ENCODE measurements at places on chromosomes 6 and 20. TPM values are rescaled to one million over a fixed set of nuclear protein-coding genes. Genes with fewer than 3 reads are reported as not detected.

DNA sequence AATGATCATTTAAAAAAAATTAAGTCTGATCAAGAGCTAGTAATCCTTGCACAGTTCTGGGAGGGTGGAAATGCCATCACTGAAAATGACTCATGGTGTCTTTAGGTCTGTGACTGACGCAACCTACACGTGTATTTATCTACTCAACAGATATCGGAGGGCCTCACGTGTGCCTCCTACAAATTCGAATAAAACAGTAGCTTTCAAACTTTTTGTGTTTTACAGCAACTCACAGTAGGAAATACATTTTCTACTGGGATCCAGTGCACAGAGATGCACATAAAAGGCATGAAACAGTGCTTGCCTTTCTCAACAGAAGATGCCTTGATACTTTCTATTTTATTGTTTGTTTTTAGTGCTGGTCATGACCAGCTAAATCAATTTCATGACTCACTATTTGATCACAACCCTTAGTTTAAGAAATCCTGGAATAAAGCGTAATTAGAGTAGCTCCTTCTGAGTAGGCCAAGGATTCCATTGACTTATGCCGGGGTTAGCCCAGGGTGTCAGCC is 210.0 kb upstream of the SNX9 start:
- DNase-seq, result no peak

DNA sequence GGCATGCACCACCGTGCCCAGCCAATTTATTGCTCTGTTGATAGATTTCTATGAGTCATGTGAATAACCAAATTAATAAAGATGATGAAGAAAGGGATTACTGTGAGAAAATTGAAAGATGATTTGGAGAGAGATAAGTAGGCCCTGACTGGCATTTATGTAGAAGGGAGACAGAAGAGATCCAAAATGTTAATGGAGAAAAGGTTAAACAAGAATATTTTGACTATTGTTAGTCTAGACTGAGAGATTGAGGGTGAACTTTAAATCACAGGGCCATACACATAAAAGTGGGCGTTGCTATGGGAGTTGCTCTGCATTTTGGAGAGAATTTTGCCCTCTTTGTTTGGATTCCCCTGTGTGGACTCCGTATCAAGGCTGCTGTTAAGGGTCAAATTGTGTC is 68.9 kb upstream of the SCAF8 start:
- DNase-seq, result no peak

GRCh38 chr6:498795-499231 is 107.3 kb downstream of the IRF4 start:
- DNase-seq, result no peak

DNA sequence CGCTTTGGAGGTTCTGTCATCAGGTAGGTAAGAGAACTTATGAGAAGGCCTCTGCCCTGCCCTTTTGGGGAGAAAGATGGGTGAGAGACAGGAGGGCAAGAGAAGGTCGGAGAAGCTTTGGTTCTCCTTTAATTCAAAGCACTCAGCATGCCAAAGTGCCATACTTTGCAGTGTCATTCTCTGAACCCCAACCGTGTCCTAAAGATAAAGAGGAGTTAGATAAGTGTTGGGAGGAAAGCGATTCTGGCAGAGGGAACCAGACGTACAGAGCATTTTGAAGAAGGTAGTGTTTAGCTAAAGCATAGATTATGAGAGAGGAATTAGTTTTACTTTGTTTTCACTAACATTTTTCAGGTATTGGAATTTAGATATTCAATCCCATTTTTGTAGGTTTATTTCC is 40.3 kb downstream of the NKAIN2 start:
- no peak for DNase-seq

GRCh38 chr6:163572612-163573011 is 158.1 kb downstream of the QKI start:
- no peak for DNase-seq

- no peak for DNase-seq
These were observed 669.5 kb downstream of the MAFB start for GRCh38 chr20:40019510-40019909.

- no peak for DNase-seq
These were observed 30.0 kb upstream of the ARHGAP18 start for GRCh38 chr6:129740013-129740412.

DNA sequence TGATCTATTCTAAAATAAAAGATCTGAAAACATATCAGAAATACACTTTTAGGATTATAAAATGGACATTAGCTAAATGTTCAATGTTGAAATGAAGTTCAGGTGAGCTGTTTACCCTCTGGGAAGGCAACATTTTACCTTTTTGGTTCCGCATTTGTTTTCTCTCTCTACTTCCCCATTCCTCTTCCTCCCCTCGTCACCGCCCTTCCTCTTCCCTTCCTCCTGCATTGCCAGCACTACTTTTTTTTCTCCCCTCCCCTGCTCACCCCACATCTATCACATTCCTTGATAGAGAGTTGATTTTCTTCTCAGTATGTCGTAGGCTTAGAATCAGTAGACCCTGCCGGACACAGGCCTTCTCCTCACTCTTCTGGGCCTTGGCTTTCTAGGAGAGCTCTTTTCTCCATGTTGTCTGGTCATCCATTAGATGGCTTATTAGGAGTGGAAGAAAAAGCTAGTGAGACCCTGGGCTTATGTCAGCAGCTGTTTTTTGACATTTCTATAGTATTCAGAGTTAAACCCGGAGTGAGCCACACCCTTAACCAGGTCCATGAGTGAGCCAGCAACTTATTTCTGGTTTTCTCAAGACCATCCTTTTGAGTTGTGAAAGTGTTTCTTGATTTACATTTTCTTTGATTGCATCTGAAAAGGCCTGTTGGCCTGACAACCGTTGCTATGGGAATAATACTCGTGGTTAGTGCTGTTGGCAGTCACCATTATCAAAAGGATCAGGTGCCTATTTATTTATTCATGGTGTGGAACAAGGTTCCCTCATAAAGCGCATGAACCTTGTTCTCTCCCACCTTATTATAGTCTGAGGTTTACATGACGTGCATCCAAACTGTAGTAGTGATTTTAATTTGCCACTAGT is 90.9 kb downstream of the DTD1 start:
- DNase-seq, result no peak

- no peak for DNase-seq
These were observed 9.5 kb downstream of the ARID1B start for GRCh38 chr6:156786652-156787051.

- DNase-seq, result no peak
These were observed 112.6 kb downstream of the GPR63 start for GRCh38 chr6:96724641-96725040.

- DNase-seq, result no peak
These were observed 9.0 kb downstream of the LRP11 start for GRCh38 chr6:149855040-149855654.

- no peak for DNase-seq
These were observed 43.7 kb downstream of the JAG1 start for GRCh38 chr20:10629946-10630650.

DNA sequence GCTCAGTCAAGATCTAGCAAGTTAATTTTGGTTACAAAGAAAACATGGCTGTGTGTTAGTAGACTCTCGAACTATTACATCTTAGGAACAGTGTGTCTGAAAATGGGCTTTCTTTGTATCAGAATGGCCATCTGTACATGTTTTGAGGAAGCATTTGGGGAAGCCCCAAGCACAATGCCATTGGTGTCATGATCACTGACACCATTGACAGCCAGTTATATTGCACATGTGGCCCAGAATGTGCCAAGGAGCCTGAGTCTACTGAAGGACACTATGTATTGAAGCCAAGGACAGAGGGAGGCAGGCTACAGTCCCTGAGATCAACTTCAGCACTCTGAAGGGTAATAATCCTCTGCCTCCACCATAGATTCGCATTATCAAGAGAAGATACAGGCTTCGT is 12.6 kb upstream of the FAM50B start:
- no peak for DNase-seq

DNA sequence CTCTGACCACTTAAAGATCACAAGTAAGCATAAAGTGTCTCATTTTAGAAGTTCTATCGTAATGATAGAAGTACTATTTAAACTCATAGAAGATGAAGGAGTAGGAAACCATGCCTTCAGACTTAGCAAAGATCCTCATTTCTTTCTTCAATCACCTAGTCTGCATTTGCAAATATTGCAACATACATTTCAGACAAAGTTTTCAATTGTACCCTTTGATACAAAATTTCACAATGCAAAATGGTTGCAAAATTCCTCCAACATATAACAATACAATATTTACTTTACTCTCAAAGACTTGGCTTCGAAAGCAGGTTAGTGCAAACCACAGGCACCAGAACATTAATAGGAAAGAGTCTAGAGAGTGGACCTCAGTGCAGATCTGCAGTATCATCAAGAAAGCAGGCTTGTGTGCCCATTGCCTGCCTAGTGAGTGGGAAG is 16.1 kb upstream of the ROS1 start:
- no peak for DNase-seq

DNA sequence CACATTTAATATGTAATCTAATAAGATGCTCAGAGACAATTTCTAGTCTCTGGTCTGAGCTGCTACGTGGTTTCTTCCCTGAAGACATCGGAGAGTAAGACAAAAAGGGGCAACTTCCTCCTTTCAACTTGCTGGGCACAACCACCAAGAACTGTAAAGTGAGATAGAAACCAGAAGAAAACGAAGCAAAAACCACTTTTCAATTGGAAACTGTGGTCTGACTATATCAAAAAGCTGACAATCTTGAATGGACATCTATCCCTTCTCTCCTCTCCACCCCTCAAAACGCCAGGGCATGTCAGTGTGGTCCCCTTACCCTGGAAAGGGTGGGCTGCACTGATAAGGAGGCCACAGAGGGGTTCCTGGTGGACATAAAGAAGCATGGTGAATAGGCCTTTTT is 269.1 kb downstream of the CD83 start:
- DNase-seq, result no peak

- DNase-seq, result no peak
These were observed 3.0 kb downstream of the DEFB115 start for GRCh38 chr20:31260326-31260932.

- DNase-seq, result no peak
These were observed 490.4 kb downstream of the CDKAL1 start for GRCh38 chr6:21024616-21025015.

GRCh38 chr20:16491294-16491905 is 81.8 kb downstream of the KIF16B start:
- no peak for DNase-seq

GRCh38 chr6:40520678-40521077 is 66.5 kb downstream of the LRFN2 start:
- DNase-seq, result no peak

DNA sequence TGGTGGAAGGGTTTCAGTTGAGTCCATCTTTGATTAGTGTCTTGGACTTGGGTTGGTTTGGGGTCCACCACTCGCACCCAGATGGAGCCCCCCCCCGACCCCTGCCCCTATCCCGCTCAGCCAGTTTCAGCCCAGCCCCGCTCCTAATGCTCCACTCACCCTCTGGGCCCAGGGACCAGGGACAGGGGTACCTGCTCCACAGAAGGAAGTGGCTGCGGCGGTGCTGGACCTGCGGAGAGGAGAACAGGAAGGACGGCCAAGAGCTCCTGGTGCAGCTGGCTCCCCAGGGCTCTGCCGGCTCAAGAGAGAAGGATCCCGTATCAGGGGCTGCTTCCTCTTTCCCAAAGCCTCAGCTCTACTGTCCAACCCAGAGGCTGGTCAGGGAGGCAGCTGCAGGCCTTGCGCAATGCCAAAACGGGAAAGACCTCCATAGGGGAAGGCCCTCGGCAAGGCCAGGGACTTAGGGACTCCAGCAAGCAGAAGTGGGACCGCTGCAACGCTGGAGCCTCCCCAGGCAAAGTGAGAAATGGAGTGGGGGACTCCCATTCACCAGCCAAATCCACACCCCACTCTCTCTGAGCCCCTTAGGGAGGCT is at the start of gene SIGLEC1:
SIGLEC1 (minus strand) TSS at position 322 of the 595 bp plus-strand sequence. CDS start 5,472 bp downstream, outside the sequence.
- peak; percentile 44 for DNase-seq

The ZDHHC14 gene
- total RNA-seq, result 1.1 TPM

The SYCP2 gene
- total RNA-seq, result 0.04 TPM

The LST1 gene
- not detected for total RNA-seq

The PLCB1 gene
- total RNA-seq, result 13.3 TPM

The GGTLC1 gene
- not detected for total RNA-seq

The EFCAB8 gene
- 0.44 TPM for total RNA-seq

The VIP gene
- total RNA-seq, result not detected

The STK4 gene
- total RNA-seq, result 23.2 TPM

The PPP1R16B gene
- 23.6 TPM for total RNA-seq

The GPX5 gene
- not detected for total RNA-seq

The KIF25 gene
- 0.15 TPM for total RNA-seq

Measured in H7 (cell line).